ENCODE measurements at places on chromosomes 5 and 9. TPM values are rescaled to one million over a fixed set of nuclear protein-coding genes. Genes with fewer than 3 reads are reported as not detected.

- no peak for DNase-seq
Measured at GRCh38 chr5:170497311-170498038, 6.3 kb upstream of the KCNIP1 start.

DNA sequence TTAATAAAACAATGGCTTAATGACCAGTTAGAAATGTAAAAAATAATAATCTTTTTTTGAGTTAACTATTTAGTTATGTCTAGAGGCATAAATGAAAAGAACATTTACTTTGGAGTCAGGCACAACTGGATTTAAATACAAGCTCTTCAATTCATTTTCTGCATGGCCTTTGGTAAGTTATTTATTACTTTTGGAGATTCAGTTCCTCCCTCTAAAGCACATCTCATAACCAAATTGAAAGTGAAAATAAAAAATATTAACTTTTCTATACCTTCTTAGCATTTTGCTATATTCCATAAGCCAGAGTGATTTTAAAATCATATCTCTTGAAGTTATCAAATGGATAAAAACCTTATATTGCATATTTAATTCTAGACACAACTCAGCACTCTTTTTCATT is 434.9 kb upstream of the SMARCA2 start:
- DNase-seq, result no peak

- no peak for DNase-seq
Measured at GRCh38 chr5:380701-381309, 59.3 kb downstream of the AHRR start.

- DNase-seq, result no peak
Measured at GRCh38 chr5:96506376-96506775, 73.3 kb upstream of the PCSK1 start.

DNA sequence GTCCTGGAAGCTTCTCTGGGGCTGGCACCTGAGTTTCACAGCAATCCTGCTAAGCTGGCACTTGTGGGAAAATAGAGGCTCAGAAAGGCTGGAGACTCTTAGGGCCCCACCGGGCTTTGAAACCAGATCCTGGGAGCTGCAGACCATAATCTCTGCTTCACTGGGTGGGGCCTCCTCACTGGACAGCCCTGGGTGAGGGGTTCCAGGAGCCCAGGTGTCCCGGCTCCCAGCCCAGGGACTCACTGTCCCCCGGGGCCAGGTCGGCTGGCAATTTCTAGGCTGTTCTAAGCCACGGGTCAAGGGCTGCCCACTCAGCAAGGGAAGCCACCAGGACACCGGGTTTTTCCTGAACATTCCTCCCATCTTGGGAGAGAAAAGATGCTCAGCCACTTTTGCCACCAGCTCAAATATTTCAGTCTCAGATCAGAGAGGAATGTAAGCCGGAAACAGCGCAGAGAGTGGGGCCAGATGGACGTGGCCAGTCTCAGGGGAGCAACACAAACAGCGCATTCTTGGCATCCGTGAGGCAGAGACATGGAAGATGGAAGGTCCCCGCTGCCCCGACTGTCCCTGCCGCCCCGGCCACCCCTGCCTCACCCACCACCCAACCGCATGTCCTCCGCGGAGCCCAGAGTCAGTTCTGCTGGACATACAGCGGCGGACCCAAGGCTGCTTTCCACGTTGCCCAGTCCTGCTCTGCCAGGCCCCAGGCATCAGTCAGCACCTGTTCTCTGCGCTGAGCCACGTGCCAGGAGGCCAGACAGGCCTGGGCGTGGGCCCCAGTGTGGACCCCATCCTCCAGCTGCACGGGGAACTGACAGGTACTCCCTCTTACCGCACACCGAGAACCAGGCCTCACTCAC is 72.6 kb downstream of the VAV2 start:
- no peak for DNase-seq

- no peak for DNase-seq
Measured at GRCh38 chr9:37700900-37701299, 50.1 kb downstream of the FRMPD1 start.

GRCh38 chr5:95238560-95239325 is 46.2 kb downstream of the MCTP1 start:
- no peak for DNase-seq

- no peak for DNase-seq
Measured at GRCh38 chr5:21085791-21086190, 1097.8 kb upstream of the CDH18 start.

DNA sequence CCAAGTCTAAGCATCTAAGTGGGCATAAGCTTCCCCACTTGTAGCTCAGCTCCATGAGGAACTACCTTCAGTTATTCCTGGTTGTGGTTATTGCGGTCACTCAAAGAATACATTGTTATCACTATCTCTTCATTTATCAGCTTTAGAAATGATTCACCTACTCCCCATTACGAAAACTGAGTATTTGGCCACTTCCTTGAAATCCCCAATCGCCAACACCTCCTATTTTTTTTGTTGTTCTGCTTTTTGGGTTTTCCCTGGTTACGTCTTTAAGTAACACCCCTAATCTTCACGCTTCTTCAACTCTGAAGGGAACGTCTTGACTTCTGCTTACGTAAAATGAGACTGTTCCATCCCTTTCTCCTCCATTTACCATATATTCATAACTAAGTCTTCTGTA is 20.7 kb downstream of the MAPK9 start:
- no peak for DNase-seq

- DNase-seq, result no peak
Measured at GRCh38 chr9:89218040-89218928, 39.7 kb upstream of the SHC3 start.

- no peak for DNase-seq
Measured at GRCh38 chr9:137588891-137589290, 1.4 kb downstream of the ZMYND19 start.

DNA sequence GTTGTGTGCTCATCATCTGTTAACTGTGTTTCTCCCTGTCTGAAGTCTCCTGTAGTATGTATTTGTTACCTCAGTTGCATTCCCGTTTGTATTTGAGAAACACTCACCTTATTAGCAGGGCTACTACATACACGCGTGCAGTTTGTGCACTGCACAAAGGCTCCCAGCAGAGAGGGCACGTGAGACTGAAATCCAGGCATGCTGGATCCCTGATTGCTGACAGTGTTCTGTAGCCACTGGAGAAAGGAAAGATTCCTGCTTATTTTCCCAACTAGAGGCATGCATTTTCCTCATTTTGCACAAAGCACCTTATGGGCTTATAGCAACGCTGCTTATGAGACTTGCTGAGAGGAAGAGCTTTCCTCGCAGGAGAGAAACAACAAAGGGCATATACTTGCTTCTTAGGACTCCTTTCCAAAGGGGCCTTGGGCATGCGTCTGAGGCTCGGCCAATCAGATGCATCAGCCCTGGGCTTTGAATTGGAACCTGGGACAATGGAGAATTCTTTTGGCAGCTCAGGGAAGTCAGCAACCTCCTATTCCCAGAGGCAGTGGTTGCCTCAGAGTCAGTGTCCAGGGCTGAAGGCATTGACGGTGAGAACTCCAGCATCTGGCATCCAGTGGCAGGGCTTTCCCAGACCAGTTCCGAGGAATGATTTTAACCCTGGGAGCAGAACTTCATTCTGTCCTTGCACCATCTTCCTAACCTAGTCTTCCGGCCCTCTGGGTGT is 9.9 kb upstream of the MEGF10 start:
- DNase-seq, result no peak

DNA sequence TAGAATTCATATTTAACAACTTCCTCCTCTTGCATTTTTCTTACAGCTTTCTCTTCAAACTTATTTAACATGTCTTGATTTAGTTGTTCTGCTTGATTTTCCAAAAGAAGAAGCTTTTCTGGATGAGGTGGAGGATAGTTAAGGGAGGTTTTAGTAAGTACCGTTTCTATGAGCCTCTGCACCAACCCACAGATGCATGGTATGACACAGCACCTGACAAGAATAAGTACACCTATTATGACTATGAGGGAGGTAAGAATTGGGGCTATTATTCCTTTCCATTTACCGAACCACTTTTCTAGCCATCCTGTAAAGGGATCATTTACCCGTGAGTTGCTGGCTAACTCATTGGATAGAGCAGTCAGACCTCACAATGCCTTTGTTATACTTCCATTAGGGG is 2.5 kb upstream of the HMGCS1 start:
- DNase-seq, result no peak

GRCh38 chr5:62296998-62297397 is 9.0 kb upstream of the KIF2A start:
- no peak for DNase-seq

DNA sequence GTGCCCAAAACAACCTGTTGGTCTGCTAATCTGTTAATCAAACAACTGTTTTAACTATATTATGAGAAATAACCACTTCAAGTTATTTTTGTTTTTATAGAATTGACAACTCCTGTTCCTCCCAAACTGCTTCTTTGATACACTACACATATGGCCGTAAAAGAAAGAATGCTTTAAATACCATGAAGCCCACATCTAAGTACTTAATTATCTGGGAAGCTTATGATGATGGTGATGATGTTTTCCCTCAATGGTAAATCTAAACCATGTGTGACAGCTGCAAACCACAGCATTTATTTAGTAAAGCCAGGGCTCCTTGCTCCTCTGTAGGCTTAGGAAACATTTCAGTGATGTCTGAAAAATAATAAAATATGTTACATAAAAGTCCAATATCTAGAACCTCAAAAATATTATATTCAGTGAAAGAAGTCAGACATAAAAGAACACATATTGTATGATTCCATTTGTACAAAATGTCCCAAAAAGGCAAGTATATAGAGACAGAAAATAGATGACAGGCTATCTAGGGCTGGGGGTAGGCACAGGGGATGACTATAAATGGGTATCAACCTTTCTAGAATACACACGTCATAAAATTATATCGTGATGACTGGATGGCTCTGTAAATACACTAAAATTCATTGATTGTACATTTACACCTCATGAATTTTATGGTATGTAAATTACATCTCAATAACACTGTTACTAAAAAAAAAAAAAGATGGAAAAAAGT is 154.1 kb downstream of the EFNA5 start:
- DNase-seq, result no peak

- no peak for DNase-seq
Measured at GRCh38 chr9:16265688-16266087, 604.8 kb downstream of the BNC2 start.

GRCh38 chr5:89087551-89088318 is 204.8 kb upstream of the MEF2C start:
- no peak for DNase-seq

DNA sequence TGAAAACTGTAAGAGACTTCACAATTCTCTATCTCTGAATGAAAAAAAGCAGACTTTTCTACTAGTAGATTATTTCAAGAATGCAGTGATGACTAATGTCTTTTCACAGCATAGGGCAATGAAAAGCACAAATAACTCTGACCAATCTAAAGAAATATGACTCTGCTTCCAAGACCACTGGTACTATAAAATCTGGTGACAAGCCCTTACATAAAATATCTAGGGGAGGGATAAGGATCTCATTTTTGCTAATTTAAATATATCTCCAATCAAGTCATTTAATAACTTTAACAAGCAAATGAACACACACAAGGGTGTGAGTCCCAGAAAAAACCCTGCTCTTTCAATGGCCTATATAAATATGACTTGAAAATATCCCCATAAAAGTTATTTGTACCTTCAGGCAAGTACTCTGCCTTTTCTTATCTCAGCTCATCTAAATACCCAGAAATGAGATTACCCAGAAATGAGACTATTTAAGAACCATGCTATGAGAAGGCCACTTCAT is 105.2 kb downstream of the GNAQ start:
- DNase-seq, result no peak

GRCh38 chr5:56833325-56833724 is 18.0 kb downstream of the MAP3K1 start:
- no peak for DNase-seq

DNA sequence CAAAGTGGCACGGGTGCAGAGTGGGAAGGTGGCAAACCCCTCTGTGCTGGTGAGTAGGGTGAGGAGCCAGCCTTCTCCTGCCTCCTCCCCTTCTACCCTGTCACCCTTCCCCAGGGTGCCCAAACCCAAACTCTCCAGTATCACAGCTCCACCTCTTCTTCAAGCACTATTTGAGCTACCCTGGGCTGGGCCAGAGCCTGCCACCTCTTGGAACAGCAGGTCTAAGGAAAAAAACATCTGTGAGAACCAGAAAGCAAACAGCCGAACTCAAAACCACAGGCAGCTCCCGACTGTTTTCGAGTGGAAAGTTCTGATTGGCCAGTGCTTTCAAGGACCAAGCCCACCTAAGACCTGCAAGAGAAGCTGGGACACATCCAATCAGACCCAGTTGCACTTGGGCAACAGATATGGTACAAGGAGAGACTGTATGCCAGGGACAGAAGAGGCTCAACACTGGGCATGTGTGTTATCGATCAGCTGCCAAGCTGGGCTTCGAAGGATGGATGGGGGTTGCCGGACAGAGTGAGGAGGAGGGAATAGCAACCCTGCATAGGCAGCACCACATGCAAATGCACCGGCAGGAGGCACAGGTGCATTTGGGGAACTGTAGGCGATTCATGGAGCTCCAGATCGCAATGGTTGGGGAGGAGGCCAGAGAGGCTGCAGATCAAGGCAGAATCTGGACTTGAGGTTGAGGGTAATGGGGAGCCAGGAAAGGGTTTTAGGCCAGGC is 19.7 kb downstream of the ACSL6 start:
- DNase-seq, result no peak

DNA sequence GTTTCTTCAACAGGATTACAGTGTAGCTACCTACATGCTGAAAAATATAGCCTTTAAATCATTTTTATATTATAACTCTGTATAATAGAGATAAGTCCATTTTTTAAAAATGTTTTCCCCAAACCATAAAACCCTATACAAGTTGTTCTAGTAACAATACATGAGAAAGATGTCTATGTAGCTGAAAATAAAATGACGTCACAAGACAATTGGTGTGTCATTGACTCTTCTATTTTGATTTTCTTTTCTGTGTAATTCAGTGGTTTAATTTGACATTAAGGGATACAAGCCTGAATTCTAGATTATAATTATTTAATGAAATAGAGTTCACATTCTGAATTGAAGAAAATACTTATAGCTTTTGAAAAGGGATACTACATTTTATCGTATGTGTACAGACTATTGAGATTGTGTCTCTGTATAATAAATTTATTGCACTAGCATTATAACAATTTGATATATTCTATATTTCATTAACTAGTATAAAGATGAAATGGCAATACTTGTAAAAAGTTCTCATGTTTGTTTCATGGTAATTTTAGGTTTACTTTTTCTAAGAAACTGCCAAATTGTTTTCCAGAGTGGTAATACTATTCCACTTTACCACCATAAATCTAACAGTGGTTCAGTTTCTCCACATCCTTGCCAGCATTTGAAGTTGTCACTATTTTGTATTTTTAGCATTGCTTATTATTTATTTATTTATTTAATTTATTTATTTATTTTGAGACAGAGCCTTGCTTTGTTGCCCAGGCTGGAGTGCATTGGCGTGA is 18.7 kb downstream of the ANXA1 start:
- no peak for DNase-seq

- no peak for DNase-seq
Measured at GRCh38 chr5:123116757-123117156, 27.7 kb downstream of the PRDM6 start.

The HTR4 gene
- total RNA-seq, result 0.26 TPM

The HTR1A gene
- total RNA-seq, result not detected

The MPDZ gene
- total RNA-seq, result 96.8 TPM

The BTNL8 gene
- not detected for total RNA-seq

The OMD gene
- 20.5 TPM for total RNA-seq

The NPR3 gene
- total RNA-seq, result 21.7 TPM

The SCGB3A2 gene
- not detected for total RNA-seq

The ZNG1A gene
- 51.2 TPM for total RNA-seq

The KLF9 gene
- total RNA-seq, result 15.4 TPM

The PCDHA1 gene
- 0.21 TPM for total RNA-seq

The PCDHB2 gene
- 3.4 TPM for total RNA-seq

Data from urinary bladder (tissue), 4 donors.